ENCODE measurements at places on chromosomes 13 and 19. TPM values are rescaled to one million over a fixed set of nuclear protein-coding genes. Genes with fewer than 3 reads are reported as not detected.

DNA sequence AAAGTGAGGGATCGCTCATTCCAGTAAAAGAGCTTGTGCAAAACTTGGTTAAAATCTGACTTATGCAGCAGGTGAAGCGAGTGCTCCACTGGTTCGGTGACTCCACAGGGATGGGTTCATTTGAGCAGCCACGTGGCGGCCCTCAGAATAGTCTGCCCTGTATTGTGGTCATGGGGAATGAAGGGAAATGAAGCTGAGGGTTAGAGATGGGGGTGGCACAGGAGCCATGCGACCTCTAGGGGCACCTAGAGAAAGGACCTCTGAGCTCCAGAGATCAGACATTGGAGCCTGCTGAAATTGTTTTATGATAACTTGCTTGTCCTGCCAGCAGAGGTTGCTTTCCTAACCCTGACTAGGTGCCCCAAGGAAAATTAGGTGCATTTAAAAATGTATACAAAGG is 26.6 kb downstream of the CBY2 start:
- no peak for DNase-seq

GRCh38 chr19:50794074-50794875 is 4.1 kb downstream of the ACP4 start:
- no peak for DNase-seq

- no peak for DNase-seq
Observed at GRCh38 chr13:20700288-20700687, 3.2 kb upstream of the IL17D start.

- DNase-seq = no peak
Observed at GRCh38 chr13:37608750-37609339, 10.3 kb upstream of the POSTN start.

DNA sequence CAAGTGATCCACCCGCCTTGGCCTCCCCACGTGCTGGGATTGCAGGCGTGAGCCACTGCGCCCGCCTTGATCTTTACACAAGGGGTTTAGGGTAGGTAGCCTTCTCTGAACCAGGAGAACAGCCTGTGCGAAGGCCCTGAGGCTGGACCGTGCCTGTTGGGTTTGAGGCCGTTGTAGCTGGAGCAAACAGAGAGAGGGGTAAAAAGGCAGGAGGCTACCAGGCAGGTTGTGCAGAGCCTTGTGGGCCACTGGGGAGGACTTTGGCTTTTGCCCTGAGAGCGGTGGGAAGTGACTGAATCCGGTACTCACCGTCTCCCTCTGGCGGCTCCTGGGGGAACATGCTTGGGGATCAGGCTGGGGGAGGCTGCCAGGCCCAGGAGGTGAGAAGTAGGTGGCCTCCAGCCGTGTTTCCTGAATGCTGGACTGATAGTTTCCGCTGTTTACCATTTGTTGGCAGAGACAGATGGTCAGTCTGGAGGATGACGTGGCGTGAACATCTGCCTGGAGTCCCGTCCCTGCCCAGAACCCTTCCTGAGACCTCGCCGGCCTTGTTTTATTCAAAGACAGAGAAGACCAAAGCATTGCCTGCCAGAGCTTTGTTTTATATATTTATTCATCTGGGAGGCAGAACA is 24.6 kb downstream of the SPC24 start:
- DNase-seq = peak; percentile 89

GRCh38 chr19:50327013-50327412 is 2.2 kb downstream of the KCNC3 start:
- DNase-seq = no peak

DNA sequence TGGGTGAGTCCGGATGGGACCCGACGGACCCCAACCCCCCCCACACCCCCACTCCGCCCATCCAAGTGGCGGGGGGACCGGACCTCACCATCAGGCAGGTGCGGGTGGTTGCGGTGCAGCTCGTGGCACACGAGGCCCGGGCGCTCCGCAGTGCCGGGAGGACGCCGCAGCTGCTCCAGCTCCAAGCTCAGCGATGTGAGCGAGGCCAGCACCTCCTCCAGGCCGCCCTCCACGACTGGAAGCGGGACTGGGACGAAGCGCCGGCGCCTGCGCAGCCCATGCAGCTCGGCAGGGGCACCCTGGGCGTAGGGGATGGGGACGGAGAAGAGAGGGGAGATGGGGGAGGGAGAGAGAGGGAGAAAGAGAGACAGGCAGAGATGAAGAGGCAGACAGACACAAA is 30.1 kb upstream of the OLFM2 start:
- DNase-seq = no peak

GRCh38 chr19:9128171-9128570 is 1.4 kb upstream of the OR7G3 start:
- DNase-seq = no peak

GRCh38 chr19:22882797-22883196 is 50.7 kb downstream of the ZNF723 start:
- DNase-seq = no peak

- no peak for DNase-seq
Observed at GRCh38 chr13:40175639-40176038, 490.8 kb downstream of the FOXO1 start.

DNA sequence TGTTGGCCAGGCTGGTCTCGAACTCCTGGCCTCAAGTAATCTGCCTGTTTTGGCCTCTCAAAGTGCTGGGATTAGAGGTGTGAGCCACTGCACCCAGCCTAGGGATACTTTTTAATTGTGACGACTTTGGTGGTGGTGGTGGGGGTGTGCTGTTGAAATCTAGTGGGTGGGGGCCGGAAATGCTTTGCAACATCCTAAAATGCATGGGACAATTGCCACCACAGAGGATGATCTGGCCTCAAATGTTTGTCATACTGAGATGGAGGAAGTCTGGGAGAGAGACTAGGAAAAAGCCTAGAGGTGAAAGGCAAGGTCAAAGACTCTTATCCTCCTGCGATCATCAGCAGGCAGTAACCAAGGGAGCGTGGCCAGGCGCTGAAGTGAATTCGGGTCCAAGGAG is 1.4 kb downstream of the NWD1 start:
- DNase-seq = no peak

GRCh38 chr19:359653-359925 is 15.0 kb upstream of the MIER2 start:
- no peak for DNase-seq

DNA sequence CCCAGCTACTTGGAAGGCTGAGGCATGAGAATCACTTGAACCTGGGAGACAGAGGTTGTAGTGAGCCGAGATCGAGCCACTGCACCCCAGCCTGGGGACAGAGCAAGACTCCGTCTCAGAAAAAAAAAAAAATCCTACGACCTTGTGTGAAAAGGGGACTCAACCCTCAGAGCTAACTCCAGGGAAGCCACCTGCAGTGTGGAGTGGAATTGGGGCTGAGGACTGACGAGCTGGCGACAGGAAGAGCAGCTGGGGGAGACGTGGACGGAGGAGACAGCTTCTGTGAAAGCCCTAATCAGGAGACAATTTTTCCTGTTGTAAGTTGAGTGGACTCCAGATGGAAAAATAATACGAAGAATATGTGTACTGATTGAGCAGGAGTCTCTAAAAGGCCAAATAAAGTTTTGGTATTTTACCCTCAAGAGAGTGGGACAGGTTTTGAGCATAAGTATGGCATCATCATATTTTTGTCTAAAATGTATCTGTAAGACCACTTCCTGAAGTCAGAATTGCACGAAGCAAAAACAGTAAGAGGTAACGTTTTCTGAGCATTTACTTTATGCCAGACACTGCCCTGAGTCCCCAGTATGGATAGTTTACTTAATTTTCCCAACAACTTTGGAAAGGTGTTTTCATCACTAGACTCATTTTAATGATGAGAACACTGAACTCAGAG is 12.0 kb upstream of the LAIR1 start:
- DNase-seq = no peak

GRCh38 chr13:112971288-112971643 is 2.3 kb downstream of the MCF2L start:
- DNase-seq = no peak

GRCh38 chr13:99371956-99372355 is 64.8 kb upstream of the GPR183 start:
- no peak for DNase-seq

DNA sequence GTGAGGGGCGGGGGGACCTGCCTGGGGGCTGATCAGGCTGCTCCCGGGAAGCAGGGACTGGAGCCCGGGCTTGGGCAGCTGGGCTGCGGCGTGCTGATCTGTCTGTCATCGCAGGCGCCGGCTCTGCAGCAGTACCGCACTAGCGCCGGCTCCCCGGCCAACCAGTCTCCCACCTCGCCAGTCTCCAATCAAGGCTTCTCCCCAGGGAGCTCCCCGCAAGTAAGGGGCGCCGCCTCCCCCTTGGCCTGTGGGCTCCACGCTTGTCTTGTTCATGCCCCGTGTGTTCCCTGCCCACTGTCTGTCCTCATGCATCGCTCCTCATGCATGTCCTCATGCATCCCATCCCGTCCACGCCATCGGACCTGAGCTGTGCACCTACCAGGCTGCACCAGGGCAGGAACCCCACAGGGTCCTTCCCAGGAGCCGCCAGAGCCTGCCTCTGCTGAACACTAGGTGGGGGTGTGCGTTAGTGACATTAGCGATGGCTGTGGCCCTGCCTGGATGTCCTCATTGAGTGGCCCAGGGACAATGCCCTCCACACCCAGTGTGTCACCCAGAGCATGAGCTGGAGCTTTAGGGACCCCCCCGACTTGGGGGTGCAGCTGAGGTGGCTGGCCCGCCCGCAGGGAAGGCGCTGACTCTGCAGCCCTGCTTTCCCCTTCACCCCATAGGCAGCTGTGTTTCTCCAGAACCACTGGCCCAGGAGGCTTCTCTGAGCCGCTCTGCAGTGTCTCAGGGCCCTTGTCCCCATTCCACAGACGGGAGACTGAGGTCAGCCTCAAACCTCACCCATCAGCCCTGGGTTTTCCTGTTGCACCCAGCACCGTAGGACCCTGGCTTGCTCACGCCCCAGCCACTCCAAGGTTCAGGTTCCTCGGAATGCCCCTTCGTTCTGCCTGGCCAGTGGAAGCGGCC is 19.5 kb downstream of the COMP start:
- no peak for DNase-seq

GRCh38 chr13:33197541-33197971 is 88.0 kb downstream of the STARD13 start:
- DNase-seq = no peak

The ZBTB7A gene
- total RNA-seq = 30.8 TPM

The RRAS gene
- total RNA-seq = 120 TPM

The ZNF837 gene
- total RNA-seq = 0.22 TPM

The ODAD3 gene
- 0.68 TPM for total RNA-seq

The ZNF559 gene
- 16.6 TPM for total RNA-seq

The ZFP82 gene
- total RNA-seq = 4.3 TPM

The SYNGR4 gene
- not detected for total RNA-seq

The ZNF66 gene
- total RNA-seq = 1.4 TPM

The MRPS31 gene
- 30.0 TPM for total RNA-seq

Data from Right ventricle myocardium inferior (tissue), 1 donor.